ENCODE measurements at places on chromosomes 5 and 9. TPM values are rescaled to one million over a fixed set of nuclear protein-coding genes. Genes with fewer than 3 reads are reported as not detected.

DNA sequence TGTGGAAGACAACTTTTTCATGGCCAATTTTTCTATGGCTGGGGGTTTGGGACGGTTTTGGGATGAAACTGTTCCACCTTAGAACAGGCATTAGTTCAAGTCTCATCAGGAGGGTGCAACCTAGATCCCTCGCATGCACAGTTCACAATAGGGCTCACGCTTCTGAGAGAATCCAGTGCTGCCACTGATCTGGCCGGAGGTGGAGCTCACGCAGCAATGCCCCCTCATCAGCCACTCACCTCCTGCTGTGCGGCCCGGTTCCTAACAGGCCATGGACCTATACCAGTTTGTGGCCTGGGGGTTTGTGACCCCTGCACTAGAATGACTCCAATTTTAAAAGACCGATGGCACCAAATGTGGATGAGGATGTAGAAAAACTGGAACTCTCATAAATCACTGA lies 127.2 kb upstream of the IER5L start:
- no peak for DNase-seq
- H3K27me3 ChIP-seq = no peaks in the 10 kb centered on the region
- H3K27ac ChIP-seq = no peak overlapping the region
- H3K4me1 ChIP-seq = no peaks in the 10 kb centered on the region
- H3K36me3 ChIP-seq = no peaks in the 10 kb centered on the region

- no peaks in the 10 kb centered on the region for H3K4me1 ChIP-seq
- no peak overlapping the region for H3K27ac ChIP-seq
- no peaks in the 10 kb centered on the region for H3K36me3 ChIP-seq
- H3K4me3 ChIP-seq = no peak overlapping the region
These were observed 49.7 kb downstream of the C9 start for GRCh38 chr5:39314591-39314990.

GRCh38 chr5:102795526-102795925 lies 40.4 kb downstream of the PAM start:
- no peak for DNase-seq
- H3K4me1 ChIP-seq = peaks cover 7% of the 10 kb centered on the region

GRCh38 chr5:68007451-68007850 lies 208.1 kb upstream of the PIK3R1 start:
- no peak for DNase-seq
- H3K27me3 ChIP-seq = no peaks in the 10 kb centered on the region
- H3K4me1 ChIP-seq = peaks cover 1% of the 10 kb centered on the region
- no peak overlapping the region for H3K27ac ChIP-seq
- H3K36me3 ChIP-seq = no peaks in the 10 kb centered on the region
- H3K4me3 ChIP-seq = no peak overlapping the region

- H3K27me3 ChIP-seq = peaks cover 12% of the 10 kb centered on the region
- H3K36me3 ChIP-seq = peaks cover 8% of the 10 kb centered on the region
- peaks cover 20% of the 10 kb centered on the region for H3K4me1 ChIP-seq
- peak overlapping the region; percentile 67 for H3K27ac ChIP-seq
These were observed 616 bp downstream of the RNF130 start for GRCh38 chr5:180070756-180071530.

GRCh38 chr5:170393235-170393634 lies 4.1 kb upstream of the KCNMB1 start:
- H3K4me3 ChIP-seq = no peak overlapping the region
- no peaks in the 10 kb centered on the region for H3K36me3 ChIP-seq
- H3K27me3 ChIP-seq = peaks cover 2% of the 10 kb centered on the region
- no peak for DNase-seq

The PPP1R26 gene
- 21.5 TPM for total RNA-seq

The SHOC1 gene
- total RNA-seq = not detected

The C1QTNF2 gene
- not detected for total RNA-seq

The SLC27A6 gene
- total RNA-seq = 0.28 TPM

The ZBED3 gene
- total RNA-seq = 13.0 TPM

Measured in endothelial cell (in vitro differentiated cells).